ENCODE measurements at places on chromosomes 6 and 20.

- DNase-seq: no peak
Observed at GRCh38 chr6:169858293-169858934, 107.0 kb downstream of the ERMARD start.

DNA sequence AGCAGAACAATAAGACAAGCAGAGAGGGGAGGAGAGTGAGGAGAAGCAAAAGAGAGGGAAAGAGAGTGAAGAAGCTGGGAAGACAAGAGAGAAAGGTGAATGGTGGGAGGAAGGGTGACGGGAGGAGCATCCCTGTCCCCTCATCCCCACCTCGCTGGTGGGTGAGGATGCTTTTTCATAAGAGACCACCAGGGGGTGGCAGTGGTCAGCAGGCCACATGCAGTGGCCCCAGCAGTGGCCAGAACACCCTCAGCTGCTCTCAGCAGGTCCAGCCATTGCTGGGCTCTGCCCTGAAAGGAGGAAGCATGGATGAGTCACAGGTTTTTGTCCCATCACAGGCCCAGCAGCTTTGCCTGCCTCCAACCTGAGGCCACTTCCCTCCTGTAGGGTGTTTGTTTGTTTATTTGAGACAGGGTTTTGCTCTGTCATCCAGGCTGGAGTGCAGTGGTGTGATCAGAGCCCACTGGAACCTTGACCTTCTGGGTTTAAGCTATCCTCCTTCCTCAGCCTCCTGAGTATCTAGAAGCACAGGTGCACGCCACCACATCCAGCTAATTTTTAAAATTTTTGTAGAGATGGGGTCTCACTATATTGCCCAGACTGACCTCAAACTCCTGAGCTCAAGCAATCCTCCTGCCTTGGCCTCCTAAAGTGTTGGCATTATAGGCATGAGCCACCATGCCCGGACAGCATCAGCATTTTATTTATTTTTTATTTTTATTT is 24.0 kb downstream of the FGD2 start:
- peak; percentile 76 for DNase-seq

GRCh38 chr20:48723308-48724264 is 104.2 kb downstream of the PREX1 start:
- no peak for DNase-seq

- DNase-seq: no peak
Observed at GRCh38 chr20:1075616-1076015, 42.8 kb upstream of the PSMF1 start.

- DNase-seq: peak; percentile 11
Observed at GRCh38 chr6:34745277-34746103, 11.8 kb upstream of the SNRPC start.

DNA sequence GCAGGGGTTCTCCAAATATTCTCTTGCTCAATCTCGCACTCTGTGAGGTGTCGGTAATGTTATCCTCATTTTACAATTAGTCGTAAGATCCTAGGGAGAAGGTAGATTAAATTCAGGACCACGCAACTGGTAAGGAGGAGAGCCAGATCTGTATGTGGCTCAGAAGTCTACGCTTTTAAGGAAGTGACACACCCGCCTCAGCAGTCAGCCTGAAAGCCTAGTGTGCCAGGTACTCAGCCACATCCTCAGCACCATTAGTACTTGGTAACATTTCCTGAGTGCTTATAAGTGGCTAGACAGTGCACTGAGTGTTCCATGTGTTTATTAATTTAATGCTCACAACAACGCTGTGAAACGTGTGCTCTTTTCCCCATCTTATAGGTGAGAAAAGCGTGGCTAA is 63.7 kb downstream of the DHX35 start:
- DNase-seq: no peak

- DNase-seq: peak; percentile 72
Observed at GRCh38 chr6:3294921-3295871, 36.4 kb downstream of the PSMG4 start.

DNA sequence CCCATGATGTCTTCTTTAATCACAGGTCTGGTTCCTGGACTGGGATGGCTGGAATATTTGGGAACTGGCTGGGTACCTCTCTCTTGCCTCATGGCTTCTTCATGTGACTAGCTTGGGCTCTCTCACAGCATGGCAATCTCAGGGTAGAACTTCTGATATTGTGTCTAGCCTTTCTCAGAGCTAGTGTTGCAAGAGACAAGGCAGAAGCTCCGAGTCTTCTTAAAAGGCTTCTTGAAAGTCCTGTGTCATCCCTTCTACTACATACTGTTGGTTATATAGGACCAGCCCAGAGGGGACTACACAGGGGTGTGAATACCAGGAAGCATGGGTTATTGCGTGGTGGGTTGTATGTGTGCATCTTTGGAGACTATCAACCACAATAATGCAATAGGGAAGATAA is 23.3 kb downstream of the BCAS1 start:
- DNase-seq: no peak

DNA sequence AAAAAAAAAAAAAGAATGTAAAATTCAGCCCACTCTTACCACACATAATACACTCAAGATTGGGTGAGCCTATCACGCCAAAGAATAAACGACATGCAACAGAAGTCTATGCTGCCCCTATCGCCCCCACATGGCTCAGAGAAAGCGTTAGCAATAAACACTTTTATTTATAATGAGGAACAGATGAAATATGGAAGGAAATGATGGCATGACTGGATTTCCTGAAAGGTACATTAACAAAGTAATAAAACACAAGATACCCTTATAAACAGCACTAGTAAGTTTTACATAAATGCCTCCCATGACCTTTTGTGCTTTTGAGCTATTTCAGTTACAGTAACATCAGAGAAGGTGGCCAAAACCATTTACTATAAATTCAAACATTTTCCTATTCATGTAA is 71.4 kb upstream of the SCAF8 start:
- no peak for DNase-seq

GRCh38 chr6:165448210-165448609 is 138.8 kb upstream of the C6orf118 start:
- DNase-seq: no peak

GRCh38 chr6:42401613-42401951 is 50.1 kb downstream of the TRERF1 start:
- DNase-seq: no peak

GRCh38 chr6:85050149-85050548 is 285.8 kb upstream of the TBX18 start:
- DNase-seq: no peak

DNA sequence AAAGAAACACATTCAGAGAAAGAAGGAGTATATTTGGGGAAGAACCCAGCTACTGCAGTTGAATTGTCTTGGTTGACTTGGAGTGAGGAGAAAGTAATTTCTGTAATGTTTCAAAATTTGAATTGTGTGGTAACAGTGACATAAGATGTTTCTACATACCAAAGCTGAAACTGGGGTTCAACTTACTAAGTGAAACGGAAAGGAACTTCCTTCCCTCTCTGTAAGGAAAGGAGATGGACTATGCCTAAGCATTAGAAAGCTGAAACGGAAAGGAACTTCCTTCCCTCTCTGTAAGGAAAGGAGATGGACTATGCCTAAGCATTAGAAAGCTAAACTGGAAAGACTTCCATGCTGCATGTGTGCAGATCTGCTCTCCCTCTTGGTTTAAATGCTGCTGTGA is 46.0 kb downstream of the HUS1B start:
- DNase-seq: no peak

DNA sequence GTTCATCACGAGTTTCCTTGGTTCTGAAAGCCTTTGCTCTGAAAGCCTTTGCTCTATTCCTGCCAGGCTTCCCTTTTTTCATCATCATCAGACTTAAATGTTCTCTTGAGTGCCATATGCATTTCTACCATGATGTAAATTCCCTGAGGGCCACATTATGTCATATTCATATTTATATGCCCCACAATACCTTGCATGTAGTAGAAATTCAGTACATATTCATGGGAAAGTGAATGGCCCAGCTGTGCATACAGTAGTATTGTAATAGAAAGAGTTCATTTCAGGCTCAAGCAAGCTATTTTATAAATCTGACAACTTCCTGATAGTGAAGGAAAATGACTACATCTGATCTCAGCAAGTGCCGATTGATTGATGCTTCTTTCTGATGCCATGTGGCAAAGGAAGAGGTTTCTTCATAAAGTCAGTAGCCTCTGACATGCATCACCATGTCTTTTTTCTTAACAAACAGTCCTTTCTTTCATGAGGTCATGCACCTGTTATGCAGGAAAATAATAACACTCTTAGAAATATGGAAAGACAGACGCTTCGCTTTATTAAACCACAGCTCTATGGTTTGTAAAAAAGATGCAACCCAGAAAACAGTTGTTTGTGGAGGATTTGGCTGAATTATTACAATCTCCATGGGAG is 308.7 kb downstream of the SAMD5 start:
- no peak for DNase-seq

GRCh38 chr6:19204445-19204844 is 632.7 kb upstream of the ID4 start:
- no peak for DNase-seq

GRCh38 chr6:152863618-152864326 is 113.2 kb downstream of the VIP start:
- DNase-seq: peak; percentile 80

- no peak for DNase-seq
Observed at GRCh38 chr6:2725999-2726567, 24.6 kb downstream of the MYLK4 start.

- no peak for DNase-seq
Observed at GRCh38 chr6:86822747-86823146, 114.6 kb upstream of the HTR1E start.

DNA sequence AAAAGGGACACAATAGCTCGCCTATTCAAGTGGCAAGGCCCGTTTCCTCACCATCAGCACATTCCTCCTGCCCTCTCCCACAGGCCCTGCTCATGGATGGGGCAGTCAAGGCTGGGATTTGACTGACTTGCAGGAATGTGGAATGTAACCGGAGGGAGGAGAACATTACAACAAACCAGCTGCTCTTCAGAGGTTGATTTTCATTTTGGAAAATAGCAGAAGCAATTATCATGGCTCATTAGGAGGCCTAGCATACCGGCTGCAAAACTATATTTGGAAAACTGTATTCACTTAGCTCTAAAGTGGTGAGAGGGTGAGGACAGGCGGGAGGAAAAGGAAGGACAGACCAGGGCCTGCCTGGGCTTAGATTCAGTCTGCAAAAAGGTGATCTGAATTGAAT is 283.7 kb downstream of the CD83 start:
- peak; percentile 22 for DNase-seq

- DNase-seq: no peak
Observed at GRCh38 chr6:40887792-40888340, 151.2 kb downstream of the UNC5CL start.

- no peak for DNase-seq
Observed at GRCh38 chr6:134983823-134984222, 33.9 kb upstream of the ALDH8A1 start.

DNA sequence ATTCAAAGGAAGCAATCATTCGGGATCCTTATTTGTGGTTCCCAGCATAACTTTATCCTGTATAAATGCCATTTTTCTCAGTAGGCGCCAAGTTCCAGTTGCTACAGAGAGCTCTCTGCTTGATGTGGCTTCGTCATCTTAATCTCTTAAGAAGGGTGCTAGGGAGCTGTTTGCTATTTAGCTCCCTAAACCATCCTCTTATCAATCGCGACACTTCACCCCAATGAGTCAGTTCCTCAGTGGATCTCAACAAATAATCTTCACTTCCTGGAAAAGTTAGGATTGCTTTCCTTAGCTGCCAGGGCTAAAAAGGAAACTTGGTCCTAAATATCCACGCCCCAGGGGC is 1.3 kb upstream of the NKAIN2 start:
- DNase-seq: no peak

GRCh38 chr6:143205131-143205535 is 144.4 kb downstream of the AIG1 start:
- DNase-seq: no peak

DNA sequence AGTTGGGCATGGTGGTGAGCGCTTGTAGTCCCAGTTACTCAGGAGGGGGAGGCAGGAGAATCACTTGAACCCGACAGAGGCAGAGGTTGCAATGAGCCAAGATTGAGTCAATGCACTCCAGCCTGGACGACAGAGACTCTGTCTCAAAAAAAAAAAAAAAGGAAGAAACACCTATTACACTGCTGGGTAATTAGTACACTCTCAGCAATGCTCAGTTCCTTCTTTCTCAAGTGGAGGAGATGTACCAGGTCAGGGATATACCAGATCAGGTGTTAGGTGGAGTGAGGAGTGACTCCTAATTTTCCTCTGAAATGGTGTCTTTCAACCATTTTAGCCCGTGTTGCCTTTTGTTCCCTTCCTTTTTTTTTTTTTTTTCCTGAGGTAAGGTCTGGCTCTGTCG is 30.0 kb upstream of the UBR2 start:
- no peak for DNase-seq

- no peak for DNase-seq
Observed at GRCh38 chr20:53159160-53159559, 187.0 kb downstream of the TSHZ2 start.

DNA sequence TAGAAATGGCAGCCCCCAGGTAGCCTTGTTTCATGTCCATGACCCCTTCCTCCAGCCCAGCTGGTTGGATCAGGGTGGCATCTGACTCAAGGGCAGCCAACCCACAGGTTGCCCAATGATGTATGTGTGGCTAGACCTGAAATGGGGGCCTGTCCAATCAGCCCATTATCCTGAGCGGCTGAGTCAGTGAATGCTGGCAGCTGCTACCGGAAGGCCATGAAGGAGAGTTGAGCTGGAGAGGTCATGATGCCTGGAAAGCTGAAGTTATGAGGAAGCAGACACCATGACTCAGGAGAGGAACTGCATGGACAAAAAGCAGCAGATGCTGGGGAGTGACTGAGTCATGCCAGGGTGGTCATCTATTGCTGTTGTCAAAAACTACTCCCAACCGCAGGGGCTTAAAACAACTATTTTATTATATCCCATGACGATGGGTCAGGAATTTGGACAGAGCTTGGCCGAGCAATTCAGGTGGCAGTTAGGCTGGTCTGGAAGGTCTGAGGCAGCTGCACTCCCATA is 67.3 kb downstream of the MDGA1 start:
- no peak for DNase-seq

DNA sequence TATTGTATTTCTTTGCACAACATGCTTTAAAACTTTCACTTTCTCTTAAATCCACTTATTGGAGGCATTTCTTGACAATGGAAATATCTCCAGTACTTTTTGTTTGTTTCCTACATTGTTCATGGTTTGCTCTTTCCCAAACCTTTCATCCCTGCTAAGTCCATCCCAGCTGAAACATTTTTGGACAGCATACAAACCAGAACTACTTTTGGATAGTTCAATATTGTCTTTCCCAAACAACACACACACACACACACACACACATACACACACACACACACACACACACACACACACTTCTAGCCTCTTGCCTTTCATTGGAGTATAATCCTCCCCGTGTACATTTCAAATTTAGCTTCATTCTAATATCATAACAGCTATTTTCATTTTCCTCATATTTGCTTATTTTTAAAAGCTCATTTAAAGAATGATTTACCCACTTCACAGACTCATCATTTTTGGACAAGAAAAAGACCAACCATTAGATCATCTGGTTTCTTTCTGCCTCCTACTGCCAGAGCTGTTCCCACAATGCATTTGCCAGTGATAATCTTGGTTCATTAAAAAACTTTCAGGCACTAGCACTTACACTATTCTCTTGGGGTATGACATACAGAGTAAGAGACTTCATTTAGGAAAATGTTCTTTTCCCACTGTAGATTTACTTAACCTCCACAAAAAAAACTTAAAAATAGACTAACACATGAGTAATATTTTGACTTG is 248.1 kb downstream of the CD109 start:
- DNase-seq: no peak

- peak; percentile 47 for DNase-seq
Observed at GRCh38 chr6:44227148-44227793, 3.9 kb downstream of the SLC29A1 start.

- no peak for DNase-seq
Observed at GRCh38 chr6:9481292-9482029, 933.4 kb downstream of the TFAP2A start.
